C1 segment of cervical spinal cord (tissue), 14 donors: ENCODE measurements at places on chromosomes 5 and 9.

DNA sequence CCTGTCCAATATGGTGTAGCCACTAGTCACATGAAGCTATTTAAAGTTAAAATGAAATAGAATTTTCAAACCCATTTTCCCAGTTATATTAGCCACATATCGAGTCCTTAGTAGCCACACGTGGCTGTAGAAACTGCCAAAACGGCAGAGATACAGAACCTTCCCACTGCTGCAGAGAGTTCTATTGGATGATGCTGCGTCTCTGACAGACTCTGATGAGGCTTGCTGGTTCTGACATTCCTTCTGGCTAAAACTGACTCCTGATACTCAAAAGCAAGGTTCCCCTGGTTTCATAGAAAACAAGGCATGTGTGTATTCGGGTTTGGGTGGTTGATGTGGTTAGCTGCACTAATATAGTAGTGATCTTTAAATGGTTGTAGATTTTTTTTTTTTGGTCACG, 91.5 kb downstream of the TLE4 start:
- no peak for DNase-seq

- DNase-seq, result no peak
Measured at GRCh38 chr5:160466889-160467554, 45.4 kb downstream of the PTTG1 start.

GRCh38 chr5:172410160-172410559, 44.2 kb downstream of the SH3PXD2B start:
- DNase-seq, result no peak

GRCh38 chr9:90939351-90939750, 137.7 kb downstream of the SYK start:
- DNase-seq, result no peak

- no peak for DNase-seq
Measured at GRCh38 chr5:150077996-150078801, 8.2 kb downstream of the CSF1R start.
